CD4-positive, alpha-beta T cell treated with Interleukin-4 for 4 hours (primary cell): ENCODE measurements at places on chromosomes 4 and X.

DNA sequence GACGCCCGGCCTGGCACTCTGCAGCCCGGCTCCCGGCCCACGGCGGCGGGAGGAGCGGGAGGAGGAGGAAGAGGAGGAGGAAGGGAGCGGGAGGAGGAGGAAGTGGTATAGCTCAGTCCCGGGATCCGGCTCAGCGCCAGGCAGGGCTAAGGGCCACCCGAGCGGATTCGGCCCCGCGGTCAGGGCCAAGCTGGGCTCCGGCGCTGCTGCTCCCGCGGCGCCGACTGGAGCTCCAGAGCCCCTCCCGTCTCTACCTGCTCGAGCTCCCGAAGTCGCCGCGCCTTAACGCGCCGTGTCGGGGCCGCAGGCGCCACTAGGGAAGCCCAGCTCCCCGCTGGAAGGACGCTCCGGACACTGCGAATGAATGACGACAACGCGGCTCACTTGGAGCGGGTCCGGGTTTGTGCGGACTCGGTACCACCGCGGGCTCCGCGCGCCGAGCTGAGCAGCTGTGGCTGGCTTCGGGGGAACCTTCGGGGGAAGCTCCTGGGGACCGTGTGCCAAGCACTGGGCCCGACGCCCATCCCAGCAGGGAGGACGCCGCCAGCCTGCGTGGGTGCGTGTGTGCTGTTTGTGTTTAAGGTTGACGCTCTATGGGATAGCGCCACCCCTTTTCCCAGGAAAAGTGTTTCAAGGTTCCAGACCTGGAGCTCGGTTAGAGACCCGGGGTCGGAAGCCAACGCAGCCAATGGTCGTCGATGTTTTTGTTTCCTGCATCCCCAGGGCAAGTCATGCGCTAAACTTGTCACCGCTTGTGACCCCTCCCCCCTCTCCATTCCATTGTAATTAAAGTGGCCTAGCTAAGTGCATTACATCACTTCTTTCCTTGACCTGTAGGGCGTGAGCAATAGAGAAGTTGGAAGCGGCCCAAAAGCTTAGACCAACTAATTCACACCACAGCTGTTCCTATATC, at the start of gene TBC1D9:
TSS of gene TBC1D9 (minus strand) at position 67 of the 913 bp plus-strand sequence. CDS start 340 bp downstream, outside the sequence.
- DNase-seq, result peak; percentile 8

GRCh38 chr4:35730414-35730813, 513.9 kb downstream of the ARAP2 start:
- DNase-seq, result no peak

- no peak for DNase-seq
Observed at GRCh38 chr4:121765971-121766538, 1.1 kb upstream of the SMIM43 start.

DNA sequence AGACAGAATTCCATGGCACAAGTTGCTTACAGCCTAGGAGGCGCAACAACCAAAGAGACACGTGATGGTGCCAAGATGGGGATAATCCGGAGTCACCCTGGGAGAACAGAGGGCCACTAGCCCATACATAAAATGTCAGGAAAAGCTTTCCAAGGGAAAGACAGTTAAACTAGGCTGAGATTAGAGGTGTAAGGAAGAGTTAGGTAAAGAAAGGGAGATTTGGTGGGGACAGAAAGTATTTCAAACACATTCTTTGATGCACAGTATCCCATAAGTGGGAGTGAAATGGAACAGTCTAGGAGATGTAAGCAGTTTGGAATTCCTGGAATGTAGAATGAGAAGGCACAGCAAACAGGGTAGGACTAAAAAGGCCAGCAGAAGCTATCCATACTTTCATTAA, 860.9 kb upstream of the LCORL start:
- no peak for DNase-seq

DNA sequence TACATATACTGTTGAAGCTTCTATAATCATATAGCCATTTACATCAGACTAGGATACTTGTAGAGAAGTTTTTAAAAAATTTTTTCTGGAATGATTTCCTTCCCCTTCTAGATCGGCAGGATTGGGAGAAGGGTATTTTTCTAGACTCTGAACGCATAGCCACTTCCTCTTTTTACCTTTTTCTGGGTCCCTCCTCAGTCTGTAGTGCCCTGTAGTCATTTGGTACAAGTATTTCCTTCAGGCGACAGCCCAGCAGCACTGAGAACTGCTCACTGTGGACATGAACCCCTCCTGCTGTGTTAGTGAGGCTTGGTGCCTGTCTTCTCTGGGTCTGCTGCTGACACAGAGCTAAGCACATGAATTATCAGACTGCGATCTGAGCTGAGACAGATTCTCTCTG, 255.4 kb downstream of the ARHGAP10 start:
- no peak for DNase-seq

DNA sequence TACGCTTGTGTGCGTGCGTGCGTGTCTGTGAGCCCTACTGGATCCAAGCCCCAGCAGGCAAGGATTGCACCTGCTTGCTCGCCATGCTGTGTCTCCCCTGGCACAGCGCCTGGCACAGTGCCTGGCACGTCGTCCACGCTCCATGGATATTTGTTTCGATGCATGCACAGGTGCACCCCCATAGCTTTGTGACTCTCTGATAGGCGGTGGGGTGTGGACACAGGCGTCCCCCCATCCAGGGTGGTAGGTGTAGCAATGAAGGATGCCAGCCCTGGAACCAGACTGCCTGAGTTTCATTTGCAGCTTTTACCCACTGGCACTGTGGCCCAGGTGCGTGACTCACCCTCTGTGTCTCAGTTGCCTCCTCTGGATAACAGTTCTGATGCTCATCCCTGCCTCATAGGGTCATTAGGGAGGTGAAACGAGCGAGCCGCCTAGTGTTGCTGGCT, 20.2 kb downstream of the PIGG start:
- no peak for DNase-seq

DNA sequence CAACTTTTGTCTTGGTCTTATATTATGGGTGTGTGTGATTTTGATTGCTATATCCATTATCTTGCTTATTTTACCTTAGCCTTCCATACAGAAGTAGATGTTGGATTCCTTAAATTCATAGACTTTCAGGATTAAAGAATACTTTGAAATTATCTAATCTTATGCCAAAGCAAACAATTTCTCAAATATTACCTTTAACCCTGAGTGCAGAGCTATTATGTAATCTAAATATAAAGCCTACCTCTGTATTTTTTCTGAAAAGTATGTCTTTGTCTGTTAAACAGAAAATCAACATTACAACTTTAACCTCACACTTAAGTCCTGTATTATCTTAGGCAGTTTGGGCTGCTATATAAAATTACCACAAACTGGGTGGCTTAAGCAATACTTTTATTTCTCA, 782.5 kb downstream of the STIM2 start:
- DNase-seq, result no peak

- no peak for DNase-seq
Observed at GRCh38 chr4:20847124-20847747, 147.0 kb downstream of the PACRGL start.

DNA sequence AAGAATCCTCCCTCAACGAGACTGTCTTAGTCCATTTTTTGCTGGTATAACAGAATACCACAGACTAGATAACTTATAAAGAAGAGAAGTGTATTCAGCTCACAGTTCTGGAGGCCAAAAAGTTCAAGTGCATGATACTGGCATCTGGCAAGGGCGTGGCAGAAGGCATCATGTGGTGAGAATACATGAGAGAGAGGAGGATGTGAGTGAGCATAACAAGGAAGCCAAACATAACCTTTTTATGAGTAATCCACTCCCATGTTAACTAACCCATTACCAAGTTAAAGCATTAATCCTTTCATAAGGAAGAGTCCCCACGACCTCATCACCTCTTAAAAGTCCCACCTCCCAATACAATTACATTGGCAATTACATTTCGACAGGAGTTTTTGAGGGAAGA, 504.6 kb downstream of the IQCM start:
- DNase-seq, result no peak

DNA sequence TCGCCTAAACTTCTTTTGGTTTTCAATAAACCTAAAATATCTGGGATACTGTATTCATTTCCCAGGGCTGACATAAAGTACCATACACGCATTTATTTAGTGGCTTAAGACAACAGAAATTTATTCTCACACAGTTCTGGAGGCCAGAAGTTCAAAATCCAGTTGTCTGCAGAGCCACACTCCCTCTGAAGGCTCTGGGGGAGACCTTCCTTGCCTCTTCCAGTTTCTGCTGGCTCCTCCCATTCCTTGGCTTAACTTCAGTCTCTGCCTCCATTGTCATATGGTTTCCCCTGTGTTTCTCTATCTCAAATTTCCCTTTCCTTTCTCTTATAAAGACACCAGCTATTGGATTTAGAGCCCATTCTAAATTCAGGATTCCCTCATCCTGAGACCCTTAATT, 44.4 kb downstream of the NR3C2 start:
- DNase-seq, result no peak

GRCh38 chrX:68286980-68287379, 146.3 kb downstream of the OPHN1 start:
- DNase-seq, result no peak

DNA sequence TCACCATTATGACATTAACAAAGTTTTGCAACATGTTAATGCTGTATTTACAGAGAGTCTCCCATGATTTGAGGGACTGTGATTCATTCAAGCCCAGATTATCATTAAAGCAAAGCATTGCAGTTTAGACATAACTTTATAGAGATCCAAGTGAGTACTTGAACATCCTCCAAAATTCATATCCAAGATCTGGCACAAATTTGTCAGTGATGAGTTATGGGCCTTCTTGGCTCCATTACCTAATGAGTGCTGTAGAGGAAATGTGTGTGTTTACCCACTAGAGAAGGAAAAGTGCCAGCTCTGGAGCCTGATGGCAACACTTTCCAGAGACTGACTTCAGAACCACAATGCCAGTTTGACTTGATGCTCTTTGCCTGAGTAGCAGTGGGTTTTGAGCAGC, 432.3 kb downstream of the GALNTL6 start:
- DNase-seq, result no peak

DNA sequence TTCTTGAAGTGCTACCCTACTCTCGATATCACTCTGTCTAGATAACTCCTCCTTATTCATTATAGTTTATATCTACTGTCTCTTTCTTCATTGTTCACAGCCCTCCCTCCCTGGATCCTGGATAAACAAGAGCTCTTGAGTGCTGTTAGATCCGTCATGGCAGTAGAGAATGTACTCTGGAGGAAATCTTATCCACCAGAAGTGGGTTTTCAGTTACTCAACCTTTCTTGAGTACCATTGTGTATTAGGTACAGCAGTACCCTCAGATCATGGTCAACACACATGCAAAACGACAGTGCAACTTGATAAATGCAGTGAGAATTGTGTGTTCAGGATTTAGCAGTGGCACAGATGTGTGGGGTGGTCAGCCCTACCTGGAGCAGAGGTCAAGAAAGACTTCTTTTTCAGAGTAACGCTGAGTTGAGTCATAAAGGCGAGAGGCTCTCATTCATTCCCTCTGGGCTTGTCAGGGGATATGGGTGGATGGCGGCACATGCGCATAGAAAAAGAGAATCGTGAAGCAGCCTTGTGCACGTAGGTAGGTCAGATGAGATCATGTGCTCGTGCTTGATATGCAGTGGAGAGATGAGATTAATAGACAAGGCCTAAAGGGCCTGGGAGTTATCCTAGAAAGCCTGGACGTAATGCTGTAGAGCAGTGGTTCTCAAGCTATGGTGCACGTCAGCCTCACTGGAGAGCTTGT, 89.5 kb downstream of the SNX25 start:
- DNase-seq, result no peak

DNA sequence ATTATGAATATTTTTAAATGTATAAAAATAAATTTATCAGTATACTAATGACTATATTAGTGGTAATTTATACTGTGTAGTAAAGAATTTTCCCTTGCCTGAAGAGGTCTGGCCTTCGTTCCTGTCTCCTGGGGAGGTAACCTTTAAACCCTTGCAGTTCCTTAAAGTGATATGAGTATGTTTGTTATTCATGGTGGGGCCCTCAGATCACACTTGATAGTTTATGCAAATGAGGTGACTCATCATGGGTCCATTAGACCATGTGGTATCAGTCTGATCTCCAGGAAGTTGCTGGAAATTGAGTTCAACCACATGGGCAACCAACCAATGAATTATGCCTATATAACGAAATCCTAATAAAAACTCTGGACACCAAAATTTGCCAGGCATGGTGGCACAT, 904.1 kb downstream of the RPA4 start:
- DNase-seq, result no peak

GRCh38 chr4:72809208-72809607, 240.2 kb upstream of the ADAMTS3 start:
- DNase-seq, result no peak

DNA sequence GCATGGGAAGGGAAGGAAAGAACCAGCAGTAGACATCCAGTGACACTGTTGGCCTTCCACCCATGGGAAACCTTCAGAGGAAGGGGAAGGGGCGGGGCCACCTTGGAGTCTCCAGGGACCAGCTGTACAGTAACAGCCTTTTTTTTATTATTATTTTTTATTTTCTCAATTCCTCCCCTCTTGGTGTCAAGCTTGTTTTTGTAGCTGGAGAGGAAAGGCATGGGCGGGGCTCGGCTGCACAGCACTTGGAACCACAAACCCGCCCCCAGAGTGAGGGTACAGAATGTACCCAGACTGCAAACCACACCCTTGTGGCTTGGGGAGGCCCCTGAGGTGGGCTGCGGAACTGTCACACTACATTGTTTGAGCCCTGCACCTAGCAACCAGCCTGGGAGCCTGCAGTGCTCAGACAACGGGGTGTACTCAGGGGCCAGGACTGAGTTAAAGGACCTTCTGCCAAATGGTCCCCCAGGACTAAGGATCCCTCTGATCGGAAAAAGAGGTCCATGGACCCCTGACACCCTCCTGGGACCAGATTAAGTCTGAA, 45.7 kb downstream of the PRPS1 start:
- DNase-seq, result peak; percentile 97

GRCh38 chrX:2391869-2392606, 108.7 kb downstream of the DHRSX start:
- no peak for DNase-seq

DNA sequence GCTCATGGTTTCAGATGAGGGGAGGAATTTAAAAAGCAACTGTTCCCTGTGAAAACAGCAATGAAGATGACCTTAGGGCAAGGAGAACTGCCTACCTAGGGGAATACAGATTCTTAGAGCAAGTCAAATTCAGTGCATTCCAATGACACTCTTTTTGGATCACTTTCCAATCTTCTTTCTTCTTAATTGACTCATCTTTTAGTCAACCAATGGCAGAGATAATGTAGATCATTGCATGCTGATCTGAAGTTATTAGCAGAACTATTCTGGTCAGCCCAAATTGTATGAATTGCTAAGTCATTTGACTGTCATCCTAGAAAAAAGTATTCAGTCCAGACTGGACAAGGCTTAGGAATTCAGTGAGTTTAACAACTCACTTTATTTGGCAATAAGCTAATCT, 12.6 kb upstream of the NR3C2 start:
- no peak for DNase-seq

DNA sequence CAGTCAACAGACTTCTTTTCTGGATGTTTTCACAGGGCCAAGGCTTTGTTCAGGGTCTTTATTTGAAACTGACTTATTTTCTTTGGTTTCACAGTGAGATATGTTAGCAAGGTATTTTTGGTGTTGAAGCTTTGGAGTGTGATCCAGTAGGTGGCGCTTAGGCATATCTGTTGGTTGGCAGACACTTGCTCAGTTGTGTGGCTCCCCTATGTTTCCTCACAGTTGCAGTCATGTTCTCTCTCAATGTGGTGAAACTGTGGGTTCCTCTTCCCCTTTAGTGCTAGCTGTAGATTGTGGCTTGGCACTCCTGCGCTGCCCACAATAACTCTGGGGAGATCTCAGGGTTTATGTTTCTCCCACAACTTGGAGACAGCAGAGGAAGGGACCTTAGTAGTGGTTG, 460.8 kb downstream of the SLITRK2 start:
- DNase-seq, result no peak
